ENCODE measurements at places on chromosomes 3 and 15. TPM values are rescaled to one million over a fixed set of nuclear protein-coding genes. Genes with fewer than 3 reads are reported as not detected.

DNA sequence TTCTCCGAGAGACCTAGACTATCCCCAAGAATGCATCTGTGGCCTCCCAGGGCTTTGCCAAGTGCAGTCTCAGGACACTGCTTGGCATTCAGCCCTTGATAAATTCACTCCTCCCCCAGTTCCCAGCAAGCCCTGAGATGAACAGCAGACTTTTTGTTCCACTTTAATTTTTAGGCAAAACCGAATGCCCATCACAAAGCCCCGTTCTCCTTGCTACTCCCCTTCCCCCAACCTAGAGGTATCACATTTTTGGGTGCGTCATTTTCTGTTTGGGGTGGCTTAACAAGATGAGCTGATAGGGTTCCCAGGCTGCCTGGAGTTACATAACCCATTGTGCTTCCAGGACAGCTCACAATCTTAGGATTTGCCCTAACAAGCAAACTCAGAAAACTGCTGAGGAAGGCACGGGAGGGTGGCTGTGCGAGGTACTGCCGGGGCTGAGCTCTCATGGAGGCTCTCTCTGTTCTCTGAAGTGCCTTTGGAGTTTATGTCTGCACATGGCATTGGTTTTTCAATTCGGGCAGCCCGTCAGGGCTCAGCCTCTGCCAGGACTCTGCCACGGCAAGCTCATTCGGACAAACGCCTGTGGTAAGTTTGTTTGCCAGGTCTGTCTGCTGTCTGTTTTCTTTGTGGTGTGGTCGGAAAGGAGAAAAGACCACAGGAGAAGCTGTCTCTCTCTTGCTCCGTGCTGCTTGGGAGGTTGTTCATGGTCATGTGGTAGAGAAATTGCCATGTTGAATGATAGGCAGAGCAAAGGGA lies at the start of gene TRAK1:
Gene TRAK1 (plus strand): TSS at position 385 of the 759 bp plus-strand sequence. CDS start 113 bp downstream, at position 498.
- DNase-seq = peak; percentile 95

DNA sequence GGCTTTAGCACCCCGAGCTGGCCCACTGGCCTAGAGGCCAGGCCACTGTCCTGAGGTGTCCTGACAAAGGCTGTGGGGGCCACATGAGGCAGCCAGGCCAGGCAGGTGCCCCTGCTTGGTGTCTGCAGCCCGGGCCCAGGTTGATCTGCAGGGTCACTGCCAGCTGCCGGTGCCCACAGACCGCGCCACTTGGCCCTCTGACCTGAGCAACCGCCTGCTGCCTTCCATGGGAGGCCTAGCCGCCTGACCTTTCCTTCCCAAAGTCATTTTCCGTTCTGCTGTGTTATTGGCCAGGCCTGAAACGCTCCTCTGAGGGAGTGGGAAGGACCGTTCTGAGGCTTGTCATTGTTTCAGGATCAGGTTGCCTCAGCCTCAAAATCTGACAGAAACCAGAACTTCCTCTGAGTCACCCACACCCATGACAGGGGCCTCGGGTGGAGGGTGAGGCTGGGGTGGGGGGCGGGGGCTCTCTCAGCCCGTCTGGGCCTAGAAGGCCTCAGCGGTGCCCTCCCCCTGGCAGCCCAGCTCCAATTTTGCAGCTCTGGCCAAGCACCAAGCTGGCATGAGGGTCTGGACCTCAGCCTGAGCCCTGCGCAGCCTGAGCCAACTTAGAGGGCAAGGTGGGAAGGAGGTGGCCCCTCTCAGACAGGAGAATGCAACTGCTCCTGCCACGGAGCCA lies 140.7 kb upstream of the MEF2A start:
- DNase-seq = peak; percentile 95

GRCh38 chr3:46491089-46492070 lies 6.4 kb upstream of the RTP3 start:
- DNase-seq = peak; percentile 29

- no peak for DNase-seq
Measured at GRCh38 chr3:15458212-15458780, 30.9 kb downstream of the EAF1 start.

DNA sequence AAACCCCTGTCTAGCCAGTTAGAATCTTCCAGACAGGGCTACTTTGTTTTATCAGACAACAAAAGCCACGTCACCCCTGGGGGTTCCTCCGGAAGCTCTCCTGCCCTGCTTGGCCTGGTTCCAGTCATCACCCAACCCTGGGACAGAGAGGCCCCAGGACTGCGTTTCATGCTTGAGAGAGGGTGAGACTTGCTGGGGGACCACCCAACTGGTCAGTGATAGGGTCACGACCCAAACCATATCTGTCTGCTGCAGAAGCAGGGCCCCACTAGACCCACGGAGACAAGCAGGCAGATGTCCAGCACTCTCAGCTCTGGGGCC lies 1.2 kb downstream of the NT5DC2 start:
- no peak for DNase-seq

DNA sequence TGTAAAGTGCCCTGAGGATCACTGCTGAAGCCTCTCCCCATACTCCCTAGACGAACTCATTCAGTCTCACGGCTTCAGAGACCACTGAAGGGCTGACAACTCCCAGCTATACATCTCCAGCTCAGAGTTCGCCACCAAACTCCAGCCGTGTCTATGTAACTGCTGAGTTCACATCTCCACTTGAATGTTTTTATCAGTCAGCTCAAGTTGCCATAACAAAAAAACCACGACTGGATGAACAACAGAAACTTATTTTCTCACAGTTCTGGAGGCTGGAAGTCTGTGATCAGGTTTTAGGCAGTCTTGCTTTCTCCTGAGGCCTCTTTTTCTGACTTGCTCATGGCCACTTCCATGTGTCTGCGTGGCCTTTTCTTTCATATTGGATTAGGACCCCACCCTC lies 223.0 kb upstream of the LRRFIP2 start:
- DNase-seq = peak; percentile 5

DNA sequence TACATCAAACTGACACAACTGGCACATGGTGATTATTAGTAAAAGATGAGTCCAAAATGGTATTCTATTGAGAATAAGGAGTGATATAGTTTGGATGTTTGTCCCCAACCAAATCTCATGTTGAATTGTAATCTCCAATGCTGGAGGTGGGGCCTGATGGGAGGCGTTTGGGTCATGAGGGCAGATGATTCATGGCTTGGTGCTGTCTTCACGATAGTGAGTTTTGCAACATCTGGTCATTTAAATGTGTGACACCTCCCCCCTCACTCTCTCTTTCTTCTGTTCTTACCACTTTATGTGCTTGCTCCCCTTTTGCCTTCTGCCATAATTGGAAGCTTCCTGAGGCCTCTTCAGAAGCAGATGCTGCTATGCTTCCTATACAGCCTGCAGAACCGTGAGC lies 90.6 kb downstream of the RSL24D1 start:
- no peak for DNase-seq

- DNase-seq = peak; percentile 37
Measured at GRCh38 chr15:90987561-90988141, 6.7 kb downstream of the PRC1 start.

- DNase-seq = no peak
Measured at GRCh38 chr15:41866263-41866703, 27.6 kb downstream of the SPTBN5 start.

GRCh38 chr3:186383026-186383993 lies 21.3 kb upstream of the DGKG start:
- DNase-seq = no peak

DNA sequence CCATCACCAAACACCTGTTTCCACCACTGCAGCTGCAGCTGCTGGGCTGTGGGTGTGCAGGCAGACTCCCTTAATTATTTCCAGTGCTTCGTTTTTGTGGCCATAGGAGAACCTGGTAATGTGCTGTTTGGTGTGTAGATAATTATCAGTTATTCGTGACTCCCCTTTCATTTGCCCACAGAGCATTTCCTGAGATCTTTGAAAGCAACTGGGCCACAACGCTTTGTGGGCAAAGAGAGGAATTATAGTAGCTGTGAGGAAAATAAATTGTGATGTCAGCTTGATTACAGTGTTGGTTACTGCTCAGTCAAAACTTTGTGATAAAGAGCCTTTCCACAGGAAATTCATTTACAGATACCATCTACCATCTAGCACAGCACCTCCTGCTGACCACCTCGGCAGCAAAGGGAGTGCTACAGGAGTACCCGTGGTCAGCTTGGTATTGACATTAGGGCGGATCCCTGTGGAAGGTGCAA lies 193.3 kb upstream of the SLCO3A1 start:
- DNase-seq = no peak

GRCh38 chr3:160686955-160687535 lies 10.1 kb downstream of the ARL14 start:
- DNase-seq = no peak

- no peak for DNase-seq
Measured at GRCh38 chr3:61300786-61301185, 49.5 kb upstream of the FHIT start.

- peak; percentile 26 for DNase-seq
Measured at GRCh38 chr15:86553108-86553507, 473.4 kb downstream of the AGBL1 start.

- DNase-seq = no peak
Measured at GRCh38 chr3:99708207-99708745, 69.9 kb downstream of the COL8A1 start.

DNA sequence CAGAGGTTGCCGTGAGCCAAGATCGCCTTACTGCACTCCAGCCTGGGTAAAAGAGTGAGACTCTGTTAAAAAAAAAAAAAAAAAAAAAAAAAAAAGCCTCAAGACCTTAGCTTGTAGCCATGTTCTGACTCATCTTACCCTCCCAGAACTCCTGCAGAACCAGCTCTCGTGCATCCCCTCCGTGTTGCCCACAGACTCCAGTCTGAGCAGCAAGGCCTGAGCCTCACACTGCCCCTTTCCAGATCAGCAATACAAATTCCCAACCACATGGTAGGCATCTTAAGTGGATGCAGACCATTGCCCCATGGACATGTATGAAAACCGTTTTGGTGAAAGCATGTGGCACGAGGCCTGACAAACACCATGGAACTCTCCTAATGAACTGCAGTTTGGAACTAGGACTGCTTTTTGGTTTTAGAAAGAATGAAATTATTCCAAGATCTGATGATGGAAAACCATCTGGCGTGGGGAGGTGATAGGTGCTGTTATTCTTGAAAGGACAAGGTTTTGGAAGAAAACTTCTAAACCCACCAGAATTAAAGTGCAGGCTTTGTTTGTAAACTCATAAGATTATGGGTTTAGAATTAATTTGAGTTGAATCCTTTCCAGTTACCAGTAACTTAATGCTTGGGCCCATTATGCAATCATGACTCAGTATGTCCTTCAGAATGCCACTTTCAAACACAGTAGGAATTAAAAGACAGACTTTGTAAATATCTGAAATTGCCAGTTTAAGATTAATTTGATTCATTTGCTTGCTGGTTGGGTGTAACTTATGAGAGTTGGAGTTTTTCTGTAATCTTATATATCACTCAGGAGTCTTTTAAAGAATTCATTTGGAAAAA lies 163.7 kb upstream of the LRTM1 start:
- no peak for DNase-seq

GRCh38 chr3:52014613-52015012 lies 18.9 kb upstream of the RPL29 start:
- no peak for DNase-seq

ADCY5 gene
- not detected for total RNA-seq

GPR171 gene
- total RNA-seq = not detected

AGBL1 gene
- total RNA-seq = not detected

Measured in mammary epithelial cell (primary cell).